NCI-H524 (cell line): ENCODE measurements at places on chromosomes 4 and X.

GRCh38 chrX:50609796-50610195 lies 139.2 kb upstream of the DGKK start:
- no peak for DNase-seq

DNA sequence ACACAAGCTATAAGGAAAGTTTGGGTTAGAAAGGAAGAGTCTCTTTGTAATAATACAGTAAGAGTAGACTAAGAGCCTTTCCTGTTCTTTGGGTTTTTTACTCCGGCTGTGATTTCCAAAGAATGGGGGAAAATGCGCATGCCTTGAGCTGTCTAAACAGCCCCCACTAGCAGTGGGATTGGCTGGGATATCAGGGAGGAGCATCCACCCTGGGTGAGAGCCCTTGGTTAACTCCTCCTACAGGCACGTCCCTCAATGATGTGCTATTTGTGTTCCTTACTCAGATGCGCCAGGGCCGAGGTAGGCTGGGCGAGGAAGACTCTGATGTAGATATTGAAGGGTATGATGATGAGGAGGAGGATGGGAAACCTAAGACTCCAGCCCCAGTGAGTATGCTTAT lies 74.0 kb upstream of the OGT start:
- no peak for DNase-seq

DNA sequence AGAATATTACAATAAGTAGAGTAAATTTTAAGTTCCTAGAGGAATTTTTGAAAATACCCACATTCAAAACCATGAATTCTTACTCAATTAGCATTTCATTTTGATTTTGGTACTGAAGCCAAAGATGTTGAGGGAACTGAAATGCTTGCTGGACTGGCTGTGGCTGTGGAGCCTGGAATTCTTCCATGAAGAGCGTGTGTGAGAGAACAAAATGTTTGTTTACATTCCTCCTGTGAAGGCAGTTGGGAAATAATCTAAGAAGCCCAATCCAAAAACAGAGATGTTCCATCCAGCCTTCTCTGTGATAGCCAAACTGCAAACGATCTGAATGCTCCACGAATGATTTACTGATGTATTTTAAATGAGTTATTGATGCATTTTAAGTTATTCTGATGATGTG lies 3.8 kb upstream of the ADH1B start:
- no peak for DNase-seq

GRCh38 chr4:82640540-82640939 lies 78.8 kb upstream of the TMEM150C start:
- no peak for DNase-seq

- no peak for DNase-seq
Observed at GRCh38 chr4:6693231-6694176, at the start of gene S100P. S100P (plus strand) TSS chr4:6693878; CDS start chr4:6693933, 55 bp downstream.

GRCh38 chrX:5829060-5829459 lies 399.6 kb downstream of the NLGN4X start:
- DNase-seq, result no peak

- no peak for DNase-seq
Observed at GRCh38 chr4:15202481-15202880, 200.2 kb downstream of the CPEB2 start.

DNA sequence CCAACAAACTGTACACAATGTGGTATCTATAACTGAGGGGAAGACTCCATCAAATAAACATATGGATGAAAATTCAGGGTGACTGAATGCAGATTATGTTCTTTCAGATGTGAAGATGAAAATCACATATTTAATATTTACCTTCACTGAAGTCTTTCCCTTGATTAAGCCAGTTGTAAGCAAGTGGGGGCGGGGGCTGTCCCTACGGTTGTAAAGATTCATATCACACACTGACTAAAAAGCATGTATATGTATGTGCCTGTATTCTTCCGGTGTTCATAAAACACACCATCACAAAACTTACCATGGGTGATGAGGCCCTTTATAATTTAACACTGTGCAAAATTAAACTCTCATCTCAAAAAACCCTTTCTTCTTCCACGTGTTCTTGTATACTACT lies 1.3 kb downstream of the TAB3 start:
- no peak for DNase-seq

DNA sequence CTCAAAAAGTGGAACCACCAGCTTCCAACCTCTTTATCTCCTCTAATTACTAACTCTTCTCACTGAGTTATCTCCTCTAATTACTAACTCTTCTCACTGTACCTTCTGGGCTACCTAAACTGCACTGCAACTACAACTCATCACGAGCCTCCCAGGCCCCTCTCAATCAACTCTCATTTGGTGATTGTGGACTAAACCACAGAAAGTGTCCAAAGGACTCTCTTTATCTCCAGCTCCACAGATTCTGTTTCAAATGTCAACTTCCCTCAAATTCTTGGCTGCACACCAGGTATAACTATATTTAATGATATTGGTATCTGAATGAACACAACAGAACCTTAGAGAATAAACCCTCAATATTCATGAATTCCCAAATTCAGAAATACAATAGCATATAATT lies 182.9 kb downstream of the MAML3 start:
- DNase-seq, result no peak

- no peak for DNase-seq
Observed at GRCh38 chrX:32489125-32489524, 722.2 kb downstream of the DMD start.

DNA sequence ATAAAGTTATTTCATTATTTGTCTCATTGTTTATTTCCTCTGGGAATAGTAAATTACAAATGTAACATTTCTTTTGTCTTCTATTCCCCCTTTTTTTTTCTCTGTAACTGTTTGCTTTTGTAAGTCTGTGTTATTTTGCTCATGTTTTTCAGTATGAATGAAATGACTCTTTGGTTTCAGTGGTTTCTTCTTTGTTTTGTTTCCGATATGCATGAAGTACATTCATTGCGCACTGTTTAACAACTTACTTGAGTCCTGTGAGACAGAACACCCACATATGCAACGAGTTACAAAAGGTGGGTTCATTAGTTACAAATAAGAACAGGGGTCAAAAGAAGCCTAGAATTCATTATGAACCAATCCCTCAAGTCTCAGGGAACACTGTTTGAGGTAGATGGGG lies 175.0 kb upstream of the UGT8 start:
- no peak for DNase-seq

DNA sequence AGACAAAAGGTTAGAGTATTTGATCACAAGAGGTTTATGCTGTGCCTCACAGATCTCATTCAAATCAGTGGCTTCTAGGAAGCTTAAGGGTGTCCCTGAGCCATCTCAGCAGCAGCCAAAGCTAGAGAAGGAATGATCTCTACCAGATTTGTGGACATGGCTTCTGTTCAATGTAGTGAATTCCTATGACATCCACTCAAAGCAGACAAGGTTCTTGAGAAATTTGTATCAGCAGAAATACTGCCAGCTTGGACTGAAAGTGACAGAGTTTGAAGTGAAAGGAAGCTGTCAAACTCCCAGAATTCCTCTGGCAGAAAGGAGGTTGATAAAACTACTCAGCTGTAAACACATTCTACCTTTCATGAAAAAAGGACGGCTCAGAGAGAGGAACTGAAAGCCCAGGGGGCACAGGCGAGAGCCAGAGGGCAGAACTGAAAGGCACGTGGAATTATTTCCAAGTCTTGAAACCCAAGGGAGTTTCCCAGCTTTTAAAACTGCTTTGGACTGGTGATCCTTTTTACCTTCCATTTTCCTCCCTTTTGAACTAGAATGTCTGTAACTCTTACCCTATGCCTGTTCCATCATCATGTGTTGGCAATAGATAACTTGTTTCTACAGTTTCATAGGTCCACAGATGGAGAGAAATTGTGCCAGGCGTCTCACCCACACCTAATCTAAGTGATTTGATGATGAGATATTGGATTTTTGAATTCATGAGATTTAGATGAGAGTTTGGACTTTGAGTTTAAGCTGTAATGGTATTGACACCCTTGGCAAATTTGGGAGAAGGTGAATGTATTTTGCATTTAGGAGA lies 14.5 kb upstream of the MED14 start:
- no peak for DNase-seq

GRCh38 chr4:165464813-165465381 lies 86.1 kb downstream of the CPE start:
- DNase-seq, result no peak

DNA sequence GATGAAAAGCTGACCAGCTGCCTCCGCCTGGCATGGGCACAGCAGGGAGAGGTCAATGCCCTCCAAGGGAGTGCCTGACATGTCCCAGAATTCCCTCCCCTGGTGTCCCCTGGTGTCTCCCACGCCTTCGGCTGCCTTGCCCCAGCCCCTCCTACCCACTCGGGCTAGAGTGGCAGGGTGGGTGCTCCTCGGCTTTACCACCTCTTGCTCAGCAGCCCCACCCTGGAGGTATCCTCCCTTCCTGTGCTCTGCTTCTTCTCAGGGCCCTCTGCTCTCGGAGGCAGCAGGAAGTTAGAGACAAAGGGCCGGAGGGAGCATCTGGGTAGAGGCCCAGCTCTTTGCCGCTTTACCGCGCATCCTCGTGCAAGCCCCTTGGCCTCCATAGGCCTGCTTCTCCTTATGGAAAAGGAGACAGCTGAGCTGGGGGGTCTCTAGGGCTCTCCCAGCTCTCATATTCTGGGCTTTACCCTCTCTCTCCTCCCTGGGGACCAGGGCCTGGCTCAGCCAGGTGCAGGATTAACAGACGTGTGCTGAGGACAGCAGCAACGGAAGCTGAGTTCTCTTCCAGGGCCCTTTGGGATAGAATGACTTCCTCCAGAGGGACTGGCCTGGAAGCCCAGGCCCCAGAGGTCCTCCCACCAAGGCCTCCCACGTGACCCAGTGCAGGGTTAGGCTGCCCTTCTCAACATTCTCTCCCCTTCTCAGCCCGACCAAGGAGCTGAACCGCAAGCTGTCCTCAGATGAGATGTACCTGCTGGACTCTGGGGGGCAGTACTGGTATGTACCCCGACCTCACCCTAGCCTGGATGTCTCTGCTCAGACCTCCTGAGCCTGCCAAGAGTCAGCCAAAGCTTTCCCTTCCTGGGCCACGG lies 17.2 kb downstream of the XPNPEP2 start:
- no peak for DNase-seq

GRCh38 chrX:52341493-52341892 lies 27.3 kb upstream of the XAGE2 start:
- DNase-seq, result no peak

DNA sequence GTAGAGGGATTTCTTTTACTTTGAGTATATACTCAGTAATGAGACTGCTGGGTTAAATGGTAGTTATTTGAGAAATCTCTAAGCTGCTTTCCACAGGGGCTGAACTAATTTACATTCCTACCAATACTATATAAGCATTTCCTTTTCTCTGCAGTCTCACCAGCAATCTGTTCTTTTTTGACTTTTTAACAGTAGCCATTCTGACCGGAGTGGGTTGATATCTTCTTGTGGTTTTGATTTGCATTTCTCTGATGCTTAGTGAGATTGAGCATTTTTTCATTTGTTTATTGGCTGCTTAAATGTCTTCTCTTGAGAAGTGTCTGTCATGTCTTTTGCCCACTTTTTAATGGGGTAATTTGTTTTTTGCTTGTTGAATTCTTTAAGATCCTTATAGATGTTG lies 43.3 kb downstream of the SPCS3 start:
- no peak for DNase-seq

DNA sequence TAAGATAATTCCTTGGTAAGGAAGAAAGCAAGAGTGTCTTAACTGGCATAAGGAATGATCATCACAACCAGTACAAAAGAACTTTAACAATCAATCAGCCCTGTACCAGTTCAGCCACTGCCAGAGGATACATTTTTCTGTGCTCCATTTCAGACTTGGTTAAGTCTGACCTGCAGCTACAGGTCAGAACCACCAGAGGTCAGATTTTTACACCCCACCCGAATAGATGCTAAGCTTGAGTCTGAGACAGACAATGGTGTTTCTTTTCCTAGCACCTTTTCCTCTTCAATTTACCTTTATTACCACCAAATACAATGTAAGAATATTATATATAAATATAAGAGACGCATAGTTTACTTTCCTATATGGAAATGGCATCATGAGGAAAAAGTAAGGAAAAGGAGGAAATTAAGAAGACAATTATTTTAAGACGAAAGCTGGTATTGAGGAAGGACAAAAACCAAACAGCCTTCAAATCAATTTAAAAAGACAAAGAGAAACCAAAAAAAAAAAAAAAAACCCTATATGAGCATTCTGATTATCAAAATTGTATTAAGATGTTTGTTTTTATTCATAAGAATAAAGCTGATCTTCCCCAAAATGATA lies 215.3 kb upstream of the TTC29 start:
- no peak for DNase-seq

DNA sequence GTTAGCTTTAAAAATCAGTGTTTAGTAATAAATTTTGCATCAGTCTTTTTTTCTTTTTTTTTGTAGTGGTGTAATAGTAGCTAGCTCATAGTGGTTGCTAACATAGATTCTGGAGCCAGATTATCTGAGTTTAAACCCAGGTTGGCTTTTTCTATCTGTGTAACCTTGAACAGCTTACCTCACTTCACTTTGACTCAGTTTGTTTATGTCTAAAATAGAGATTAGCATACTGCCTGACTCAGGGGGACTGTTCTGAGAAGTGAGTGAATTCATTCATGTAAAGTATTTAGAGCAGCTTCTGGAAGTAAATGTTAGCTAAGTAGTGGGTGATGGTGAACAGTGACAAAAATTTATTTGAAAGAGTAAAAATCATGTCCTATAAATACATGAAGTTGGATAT lies 32.9 kb downstream of the CPEB2 start:
- no peak for DNase-seq

- no peak for DNase-seq
Observed at GRCh38 chrX:101051153-101051548, 760 bp downstream of the TRMT2B start.

DNA sequence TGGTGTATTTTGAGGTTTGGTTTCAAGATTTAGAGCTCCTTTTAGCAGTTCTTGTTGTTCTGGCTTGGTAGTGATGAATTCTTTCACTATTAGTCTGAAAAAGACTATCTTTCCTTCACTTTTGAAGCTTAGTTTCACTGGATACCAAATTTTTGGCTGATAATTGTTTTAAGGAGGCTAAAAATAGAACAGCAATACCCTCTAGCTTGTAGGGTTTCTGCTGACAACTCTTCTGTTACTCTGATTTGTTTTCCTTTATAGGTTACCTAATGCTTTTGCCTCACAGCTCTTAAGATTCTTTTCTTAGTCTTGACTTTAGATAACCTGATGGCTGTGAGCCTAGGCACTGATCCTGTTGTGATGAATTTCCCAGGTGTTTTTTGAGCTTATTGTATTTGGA lies 33.6 kb upstream of the HEPH start:
- DNase-seq, result no peak

DNA sequence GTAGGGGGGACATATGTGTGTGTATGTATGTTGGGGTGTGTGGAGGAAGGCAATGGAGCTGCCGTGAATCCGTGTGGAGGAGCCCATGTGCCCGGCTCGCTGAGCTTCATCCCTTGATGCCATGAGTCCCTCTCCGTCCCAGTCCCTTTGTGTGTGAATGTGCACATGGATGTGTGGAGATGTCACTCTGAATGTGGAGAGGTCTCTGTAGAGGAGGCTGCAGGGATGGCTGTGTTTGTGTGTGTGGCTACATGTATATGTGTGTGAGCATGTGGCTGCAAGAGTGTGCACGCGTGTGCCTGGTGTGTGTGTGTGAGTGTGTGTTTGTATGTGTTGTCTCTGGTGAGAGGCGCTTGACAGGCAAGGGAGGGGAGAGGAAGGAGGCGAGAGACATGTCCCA lies 1.3 kb downstream of the DLG3 start:
- DNase-seq, result peak; percentile 41

- no peak for DNase-seq
Observed at GRCh38 chr4:149708513-149709130, 107.0 kb downstream of the IQCM start.
